GM13977 (cell line): ENCODE measurements at places on chromosomes 4 and X.

GRCh38 chrX:41265615-41266014 lies 68.3 kb upstream of the DDX3X start:
- no peak for DNase-seq

GRCh38 chrX:54807524-54808108 lies at the start of gene MAGED2:
Gene MAGED2, plus strand, starts transcription at chrX:54807745. Its CDS starts 1,587 bp downstream, at chrX:54809332.
- DNase-seq, result no peak

- no peak for DNase-seq
These were observed 30.0 kb downstream of the SHROOM2 start for GRCh38 chrX:9816084-9816700.

GRCh38 chr4:113106108-113106507 lies 56.7 kb downstream of the ANK2 start:
- DNase-seq, result peak; percentile 5

- DNase-seq, result no peak
These were observed 36.7 kb upstream of the CXXC4 start for GRCh38 chr4:104531390-104531789.

- DNase-seq, result no peak
These were observed 82.4 kb downstream of the CNGA2 start for GRCh38 chrX:151816934-151817333.

DNA sequence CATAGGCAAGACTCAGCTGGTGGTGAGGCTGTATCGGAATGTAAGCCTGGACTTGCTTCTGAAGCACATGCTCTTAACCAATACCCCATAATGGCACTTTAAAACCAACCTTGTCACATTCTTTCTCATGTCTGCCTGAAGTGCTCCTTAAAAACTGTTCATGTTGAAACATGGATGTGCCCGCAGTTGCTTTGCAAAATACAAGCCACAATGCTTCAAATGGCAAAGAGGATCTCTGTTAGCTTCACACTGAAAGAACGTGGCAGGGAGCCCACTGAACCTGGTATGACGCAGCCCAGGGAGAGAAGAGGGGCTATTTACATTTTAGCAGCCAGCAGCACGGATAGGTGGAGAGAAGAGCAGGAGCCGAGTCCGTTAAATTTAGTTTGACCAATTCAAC lies 29.3 kb downstream of the SOD3 start:
- no peak for DNase-seq

DNA sequence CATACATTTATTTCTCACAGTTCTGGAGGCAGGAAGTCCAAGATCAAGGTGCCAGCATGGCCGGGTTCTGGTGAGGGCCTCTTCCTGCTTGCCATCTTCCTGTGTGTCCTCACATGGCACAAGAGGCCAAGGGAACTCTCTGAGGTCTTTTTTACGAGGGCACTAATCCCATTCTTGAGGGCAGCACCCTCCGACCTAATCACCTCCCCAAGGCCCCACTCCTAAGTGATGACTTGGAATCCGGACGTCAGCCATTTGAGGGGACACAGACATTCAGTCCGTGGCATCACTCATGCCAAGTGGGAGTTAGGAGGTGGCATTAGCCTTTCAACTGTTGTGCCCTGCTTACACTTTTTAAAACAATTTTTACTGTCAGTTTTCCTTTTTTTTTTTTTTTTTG lies 27.3 kb downstream of the MAN2B2 start:
- DNase-seq, result no peak

- DNase-seq, result no peak
These were observed 200.3 kb upstream of the MAB21L2 start for GRCh38 chr4:150381609-150382008.

- no peak for DNase-seq
These were observed 28.5 kb upstream of the SLC25A6 start for GRCh38 chrX:1420371-1420770.

GRCh38 chr4:87112063-87112462 lies 108.4 kb downstream of the KLHL8 start:
- no peak for DNase-seq

DNA sequence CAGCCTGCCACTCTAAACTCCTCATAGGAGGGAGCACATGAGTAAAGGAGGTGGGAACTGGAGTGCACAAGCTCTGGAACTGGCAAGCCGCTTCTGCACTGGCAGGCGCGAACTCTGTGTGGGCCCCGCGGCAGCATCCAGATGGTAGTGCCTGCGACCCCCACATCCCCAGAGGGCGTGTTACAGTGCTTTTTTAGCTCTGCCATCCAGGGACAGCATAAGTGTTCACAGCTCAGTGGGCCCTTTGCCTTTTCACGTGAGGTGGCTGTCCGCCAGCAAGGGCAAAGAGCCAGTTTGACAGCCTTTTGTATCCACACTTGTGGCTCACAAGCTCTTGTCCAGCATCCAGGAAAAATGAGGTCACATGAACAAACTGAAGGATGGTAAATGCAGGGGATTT lies 581.6 kb upstream of the DIAPH2 start:
- no peak for DNase-seq
